ENCODE measurements at places on chromosomes 3 and 15. TPM values are rescaled to one million over a fixed set of nuclear protein-coding genes. Genes with fewer than 3 reads are reported as not detected.

FILIP1L gene
- total RNA-seq: 0.45 TPM

SUSD5 gene
- 2.8 TPM for total RNA-seq

GPR176 gene
- total RNA-seq: 21.2 TPM

GRCh38 chr3:181752202-181752671 is 40.5 kb downstream of the SOX2 start:
- no peak for DNase-seq

- no peak for DNase-seq
Measured at GRCh38 chr3:21502656-21503055, 248.4 kb downstream of the ZNF385D start.
